ENCODE measurements at places on chromosomes 3 and 15.
A peak's percentile ranks its signal among the peaks of the same experiment; 100 is the strongest.

DNA sequence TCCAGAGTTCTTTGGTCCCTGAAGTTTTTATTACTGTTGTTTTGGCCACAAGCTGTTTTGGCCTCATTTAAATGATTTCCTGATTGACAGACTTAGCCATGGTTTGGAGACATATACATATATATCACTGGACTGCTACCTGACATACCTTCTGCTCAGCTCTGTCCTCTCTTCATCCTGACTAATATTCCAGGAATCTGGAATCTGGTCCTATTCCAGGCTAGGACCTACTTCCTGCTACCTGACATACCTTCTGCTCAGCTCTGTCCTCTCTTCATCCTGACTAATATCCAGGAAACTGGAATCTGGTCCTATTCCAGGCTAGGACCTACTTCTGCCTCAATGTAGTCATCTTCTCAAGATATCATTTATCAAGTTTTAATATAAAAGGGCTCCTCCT is 724.4 kb upstream of the ROBO1 start:
- DNase-seq: no peak

DNA sequence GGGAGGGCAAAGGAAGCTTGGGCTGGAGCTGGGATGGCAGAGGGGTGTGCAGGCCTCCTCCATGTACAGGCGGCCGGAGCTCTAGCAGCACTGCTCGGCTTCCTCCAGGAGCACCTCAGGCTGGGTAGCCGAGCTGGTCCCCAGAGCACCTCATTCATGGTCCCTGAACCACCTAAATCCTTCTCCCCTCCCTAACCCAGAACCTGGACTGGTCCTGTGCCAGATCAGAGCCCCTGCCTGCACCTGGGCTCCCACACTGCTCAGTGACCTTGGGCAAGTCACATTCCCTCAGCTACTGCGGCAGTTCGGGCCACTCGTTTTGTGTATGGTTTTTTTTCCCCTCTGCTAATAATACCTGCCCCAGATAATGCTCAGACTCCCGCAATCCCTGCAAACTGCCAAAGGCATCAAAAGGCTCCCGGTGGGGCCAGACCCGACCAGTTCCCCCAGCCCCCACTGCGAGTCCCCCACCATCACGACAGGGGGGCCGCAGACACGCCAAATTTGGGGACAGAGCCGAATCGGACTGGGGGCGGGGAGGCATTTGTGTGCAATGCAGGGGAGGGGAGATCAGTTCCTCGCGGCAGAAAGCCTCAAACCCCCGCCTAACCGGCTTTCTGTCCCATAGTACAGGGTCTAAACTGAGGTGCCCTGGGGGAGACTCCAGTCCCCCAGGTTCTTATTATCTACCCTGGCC is 1.3 kb downstream of the SEMA7A start:
- DNase-seq: no peak

GRCh38 chr3:34367521-34367920 is 569.1 kb downstream of the PDCD6IP start:
- DNase-seq: no peak

- DNase-seq: peak; percentile 36
Measured at GRCh38 chr15:52113235-52113634, 660 bp upstream of the BCL2L10 start.

DNA sequence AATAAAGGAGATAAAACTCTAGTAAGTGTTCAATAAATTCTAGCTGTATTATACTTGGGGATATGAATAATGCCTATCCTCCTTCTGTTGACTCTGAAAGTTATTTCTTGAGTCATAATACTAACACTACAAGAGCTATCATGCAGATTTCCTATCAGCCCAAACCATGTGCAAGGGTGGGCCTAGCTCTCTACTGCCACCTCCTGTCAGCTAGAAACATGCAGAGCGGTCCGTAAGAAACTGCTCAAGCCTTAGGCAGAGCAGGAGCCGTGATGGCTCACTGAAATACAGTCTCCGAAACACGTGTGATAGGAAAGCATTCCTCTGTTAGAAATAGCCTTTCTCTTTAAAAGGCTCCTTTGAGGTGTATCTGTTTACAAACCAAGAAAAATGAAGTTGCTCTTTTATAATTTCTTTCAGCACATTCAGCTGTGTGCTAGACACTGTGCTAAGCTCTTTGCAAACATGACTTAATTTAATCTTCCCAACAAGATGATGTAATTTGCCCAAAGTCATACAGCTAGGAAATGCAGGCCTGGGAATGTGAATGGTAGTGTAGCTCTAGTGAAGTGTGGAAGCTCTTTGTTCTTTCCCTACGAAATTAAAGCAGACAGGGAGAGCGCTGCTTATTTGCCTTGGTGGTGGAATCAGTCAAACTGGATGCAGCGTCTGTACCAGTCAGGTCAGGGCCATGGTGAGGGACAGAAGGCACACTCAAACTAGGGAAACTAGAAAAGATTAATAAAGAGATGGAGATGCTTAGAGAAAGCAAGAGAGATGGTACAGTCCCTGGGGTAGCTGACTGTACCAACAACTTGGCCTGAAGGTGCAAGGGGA is 43.1 kb downstream of the MTHFS start:
- DNase-seq: peak; percentile 84

- no peak for DNase-seq
Measured at GRCh38 chr15:96213896-96214295, 116.6 kb upstream of the NR2F2 start.

DNA sequence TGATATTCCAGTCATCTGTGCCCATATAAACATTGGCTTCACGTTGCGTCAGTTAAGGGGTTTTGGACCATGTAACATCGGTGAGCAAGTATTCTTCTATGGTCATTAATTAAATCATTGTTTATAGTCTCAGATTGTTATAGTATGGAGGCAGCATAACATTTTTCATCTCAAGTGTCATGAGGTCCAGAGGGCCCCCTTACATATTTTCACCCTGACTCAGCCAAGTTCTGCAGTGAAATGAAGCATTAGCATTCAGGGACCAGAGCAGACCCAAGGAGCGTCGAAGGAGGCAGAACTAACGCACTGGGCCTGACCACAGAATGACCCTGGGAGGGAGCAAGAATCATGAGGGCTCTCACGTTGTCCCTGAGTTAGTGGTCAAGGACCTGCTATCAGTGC is 171.5 kb downstream of the LRTM1 start:
- DNase-seq: peak; percentile 94

DNA sequence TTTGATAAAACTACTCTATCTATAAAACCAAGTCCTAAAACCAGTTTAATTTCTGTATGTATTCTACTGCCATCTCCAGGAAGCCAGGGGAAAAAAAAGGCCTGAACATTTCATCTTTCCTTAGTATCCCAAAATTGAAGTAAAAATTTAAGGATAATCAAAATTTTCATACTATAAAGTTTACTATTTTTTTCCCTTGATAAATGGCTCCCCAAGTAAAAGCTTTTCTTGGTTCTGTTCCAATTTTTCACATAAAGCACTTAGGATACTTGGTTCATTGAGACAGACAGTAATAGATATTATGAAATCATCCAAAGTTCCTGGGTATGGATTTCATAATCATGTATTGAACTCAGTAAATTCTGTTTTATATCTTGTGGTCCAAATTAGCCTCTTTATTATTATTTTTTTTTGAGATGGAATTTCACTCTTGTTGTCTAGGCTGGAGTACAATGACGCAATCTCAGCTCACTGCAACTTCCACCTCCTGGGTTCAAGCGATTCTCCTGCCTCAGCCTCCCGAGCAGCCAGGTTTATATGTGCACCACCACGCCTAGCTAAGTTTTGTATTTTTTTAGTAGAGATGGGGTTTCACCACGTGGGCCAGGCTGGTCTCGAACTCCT is 34.5 kb downstream of the ICE2 start:
- peak; percentile 51 for DNase-seq

DNA sequence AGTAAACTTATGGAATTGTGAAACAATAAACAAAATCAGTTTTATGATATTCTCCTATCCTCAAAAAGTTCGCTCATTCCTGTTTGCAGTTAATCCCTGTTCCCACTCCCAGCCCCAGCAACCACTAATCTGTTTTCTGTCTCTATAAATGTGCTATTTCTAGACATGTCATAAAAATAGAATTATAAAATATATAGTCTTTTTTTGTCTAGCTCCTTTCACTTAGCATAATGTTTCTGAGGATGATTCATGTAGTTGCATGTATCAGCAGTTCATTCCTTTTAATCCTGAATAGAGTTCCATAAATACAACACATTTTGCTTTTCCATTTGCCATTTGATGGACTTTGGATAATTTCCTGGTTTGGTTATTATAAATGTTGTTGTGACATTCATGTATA is 140.0 kb downstream of the KCNAB1 start:
- no peak for DNase-seq

GRCh38 chr3:140753865-140754754 is 76.2 kb downstream of the TRIM42 start:
- DNase-seq: no peak

GRCh38 chr3:194205675-194206133 is 69.8 kb downstream of the HES1 start:
- DNase-seq: peak; percentile 67

DNA sequence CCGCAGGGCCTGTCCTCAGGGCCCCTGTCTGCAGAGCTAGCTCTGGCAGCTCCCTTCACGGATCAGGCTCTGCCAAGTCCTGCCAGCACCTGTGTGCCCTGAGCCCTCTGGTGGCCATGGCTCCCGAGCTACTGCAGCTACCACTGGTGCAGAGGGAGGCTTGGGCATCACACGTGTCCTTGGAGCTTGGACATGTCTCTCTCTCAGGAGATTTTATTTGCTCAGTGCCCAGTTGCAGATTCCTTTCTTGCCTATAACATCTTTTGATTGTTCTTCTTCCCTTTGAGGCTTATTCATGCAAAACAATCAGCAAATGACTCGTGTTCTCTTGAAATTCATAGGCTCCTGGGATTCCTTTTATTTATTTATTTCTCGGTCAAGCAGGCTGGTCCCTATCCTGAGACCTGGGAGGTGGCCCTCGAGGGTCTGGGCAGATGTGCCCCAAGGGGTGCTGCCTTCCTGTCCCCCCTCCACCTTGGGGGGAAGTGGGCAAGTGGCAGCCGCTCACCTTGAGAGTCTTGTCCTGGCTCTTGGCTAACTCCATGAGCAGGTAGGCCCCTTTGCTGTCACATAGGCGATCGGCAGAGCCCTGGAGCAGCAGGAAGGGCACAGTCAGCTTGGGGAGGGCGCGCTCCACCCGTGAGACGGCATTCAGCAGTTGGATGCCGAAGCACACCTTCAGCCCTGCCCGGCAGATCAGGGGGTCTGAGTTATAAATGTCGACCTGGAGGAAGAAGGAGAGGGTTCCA is 21.9 kb downstream of the ABTB1 start:
- DNase-seq: no peak

DNA sequence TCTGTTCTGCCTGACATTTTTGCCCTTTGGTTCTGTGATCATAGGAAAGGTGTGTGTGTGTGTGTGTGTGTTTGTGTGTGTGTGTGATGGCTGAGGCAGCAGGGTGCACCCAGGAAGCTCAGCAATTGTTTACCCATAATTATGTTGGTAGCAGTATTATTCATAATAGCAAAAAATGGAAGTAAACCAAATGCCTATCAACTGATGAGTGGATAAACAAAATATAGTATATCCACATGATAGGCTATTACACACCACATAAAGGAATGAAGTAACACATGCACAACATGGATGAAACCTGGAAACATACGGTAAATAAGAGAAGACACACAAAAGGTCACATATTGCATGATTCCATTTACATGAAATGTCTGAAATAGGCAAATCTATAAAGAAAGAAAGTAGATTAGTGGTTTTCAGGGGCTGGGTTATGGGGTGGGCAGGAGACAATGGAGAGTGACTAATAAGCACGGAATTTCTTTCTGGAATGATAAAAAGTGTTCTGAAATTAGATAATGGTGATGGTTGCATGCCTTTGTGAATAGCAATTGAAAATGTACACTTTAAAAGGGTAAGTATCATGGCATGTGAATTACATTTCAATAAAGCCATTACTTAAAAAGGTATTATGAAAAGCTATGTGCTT is 167.2 kb downstream of the POLR2M start:
- DNase-seq: peak; percentile 87

DNA sequence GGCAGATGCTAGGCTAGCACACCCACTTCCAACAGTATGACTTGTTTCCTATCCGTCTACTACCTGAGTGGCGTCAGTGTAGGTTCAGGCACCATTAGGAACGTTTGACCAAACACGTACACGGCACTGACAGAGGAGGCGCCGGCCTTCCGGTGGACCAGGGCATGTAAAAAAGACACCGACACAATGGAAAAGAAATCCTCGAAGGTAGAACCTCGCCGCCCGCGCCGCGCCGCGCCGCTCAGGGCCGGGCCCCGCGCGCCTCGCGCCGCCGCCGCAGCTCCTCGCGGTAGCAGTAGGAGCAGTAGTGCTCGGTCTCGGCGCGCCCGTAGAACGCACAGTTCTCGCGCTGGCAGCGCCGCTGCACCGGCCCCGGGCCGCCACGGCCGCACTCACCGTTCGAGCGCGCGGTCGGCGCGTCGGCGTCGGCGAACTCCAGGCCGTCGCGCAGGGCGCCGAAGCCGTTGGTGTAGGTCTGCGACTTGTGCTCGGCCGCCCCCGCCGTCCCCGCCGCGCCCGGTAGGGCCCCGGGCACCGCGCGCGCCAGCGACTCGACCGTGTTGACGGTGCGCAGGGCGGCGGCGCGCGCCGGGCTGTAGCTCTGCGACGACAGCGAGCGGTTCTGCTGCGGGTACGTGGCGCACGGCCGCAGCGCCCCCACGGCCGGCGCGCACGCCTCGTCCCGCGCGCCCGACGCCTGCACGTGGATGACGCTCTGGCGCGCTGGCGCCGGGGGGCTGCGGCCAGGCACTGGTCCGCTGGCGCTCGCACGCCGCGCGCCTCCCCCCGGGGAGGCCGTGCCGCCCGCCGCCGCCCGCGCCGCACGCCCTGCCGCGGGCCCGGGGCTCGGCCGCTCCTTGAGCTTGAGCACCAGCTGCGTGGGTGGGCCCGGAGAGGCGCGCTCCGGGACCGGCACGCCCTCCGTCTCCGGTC is 156.7 kb downstream of the KLF13 start:
- peak; percentile 18 for DNase-seq

DNA sequence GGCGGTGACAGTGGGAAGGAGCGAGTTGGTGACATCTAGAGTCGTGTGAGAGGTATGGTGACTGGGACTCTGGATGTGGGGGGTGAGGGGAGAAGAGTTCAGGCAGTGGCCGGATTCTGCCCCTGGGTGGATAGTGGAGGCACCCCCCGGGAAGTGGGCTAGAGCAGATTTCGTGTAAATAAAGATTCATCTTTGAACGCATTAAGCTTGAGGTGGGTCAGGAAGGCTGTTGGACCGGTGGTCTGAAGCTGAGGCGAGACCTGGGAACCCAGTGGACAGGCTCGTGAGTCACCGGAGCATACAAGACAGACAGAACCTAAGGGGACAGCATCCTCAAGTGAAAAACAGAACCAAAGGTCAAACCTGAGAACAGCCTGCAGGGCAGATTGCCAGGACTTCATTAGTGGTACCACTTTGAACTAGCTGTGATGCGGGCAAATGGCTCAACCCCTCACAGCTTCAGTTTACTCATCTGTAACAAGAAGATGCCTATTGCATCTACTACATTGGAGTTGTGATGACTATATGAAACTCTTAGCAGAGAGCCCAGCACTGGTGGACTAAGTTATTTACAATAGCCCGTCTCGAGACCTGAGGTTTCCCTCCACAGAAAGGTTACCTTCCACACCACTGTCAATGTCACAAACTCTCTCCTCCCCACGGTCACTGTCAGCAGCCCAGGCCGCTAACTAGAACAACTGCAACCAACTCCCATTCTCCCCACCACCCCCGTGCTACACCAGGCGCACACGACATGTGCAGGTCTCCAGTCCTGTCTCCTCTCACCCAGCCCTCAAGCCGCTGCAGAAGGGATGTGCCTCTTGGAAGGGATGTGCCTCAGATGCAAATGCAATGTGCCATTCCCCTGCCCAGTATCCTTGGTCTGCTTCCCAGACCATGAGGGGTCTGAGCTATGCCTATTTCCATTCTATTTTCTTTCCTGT is 901 bp upstream of the CLN6 start:
- DNase-seq: no peak

Data from fibroblast of skin of abdomen (primary cell).